ENCODE measurements at places on chromosomes 6 and 20. TPM values are rescaled to one million over a fixed set of nuclear protein-coding genes. Genes with fewer than 3 reads are reported as not detected.

- no peaks in the 10 kb centered on the region for H3K36me3 ChIP-seq
- no peak overlapping the region for H3K4me3 ChIP-seq
- H3K4me1 ChIP-seq, result peaks cover 13% of the 10 kb centered on the region
- no peaks in the 10 kb centered on the region for H3K27me3 ChIP-seq
- no peak for DNase-seq
- no peak overlapping the region for H3K27ac ChIP-seq
These were observed 12.1 kb downstream of the ACSS2 start for GRCh38 chr20:34888468-34888867.

- DNase-seq, result no peak
- H3K27me3 ChIP-seq, result no peaks in the 10 kb centered on the region
- H3K4me3 ChIP-seq, result no peak overlapping the region
These were observed 57.6 kb upstream of the IPCEF1 start for GRCh38 chr6:154414021-154414813.

WFDC11 gene
- total RNA-seq, result not detected

DNA sequence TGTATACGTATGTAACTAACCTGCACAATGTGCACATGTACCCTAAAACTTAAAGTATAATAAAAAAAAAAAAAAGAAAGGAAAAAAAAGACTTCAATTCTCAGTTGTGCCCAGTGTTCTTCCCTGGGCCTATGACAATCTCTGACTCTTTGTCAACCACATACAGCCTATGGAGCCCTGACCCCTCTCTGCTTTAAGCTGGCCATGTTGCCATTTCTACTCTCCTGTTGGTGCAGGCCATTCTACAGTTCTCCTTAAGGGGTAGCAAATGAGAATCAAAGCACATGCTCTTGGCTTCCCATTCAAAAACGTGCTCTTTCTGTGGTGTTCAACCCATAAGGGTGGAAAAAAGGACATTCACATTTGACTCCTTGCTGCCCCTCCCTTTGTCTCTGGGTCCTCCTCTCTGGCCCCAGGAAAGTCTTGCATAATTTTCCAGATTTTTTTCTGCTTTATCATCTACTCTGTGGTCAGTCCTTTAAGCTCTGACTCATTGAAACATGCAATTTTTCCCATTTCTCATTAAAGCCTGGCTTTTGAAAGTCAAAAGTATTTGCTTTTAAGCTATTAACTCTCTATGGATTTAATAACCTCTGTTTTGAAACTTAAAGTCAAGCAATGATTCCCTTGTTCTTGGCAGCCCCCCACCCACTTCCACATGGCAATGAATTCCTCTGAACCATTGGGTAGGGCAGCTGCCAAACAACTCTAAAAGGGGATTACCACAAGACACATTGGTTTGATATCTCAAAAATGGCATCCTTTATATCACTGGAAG lies 208.6 kb upstream of the MCHR2 start:
- no peaks in the 10 kb centered on the region for H3K4me1 ChIP-seq
- H3K36me3 ChIP-seq, result no peaks in the 10 kb centered on the region
- H3K27ac ChIP-seq, result no peak overlapping the region
- no peaks in the 10 kb centered on the region for H3K27me3 ChIP-seq

EPHA7 gene
- total RNA-seq, result not detected

- H3K27me3 ChIP-seq, result no peaks in the 10 kb centered on the region
- H3K36me3 ChIP-seq, result no peaks in the 10 kb centered on the region
- no peak for DNase-seq
- no peak overlapping the region for H3K4me3 ChIP-seq
These were observed 62.6 kb upstream of the FAM83B start for GRCh38 chr6:54784011-54784410.

- H3K4me3 ChIP-seq, result no peak overlapping the region
- H3K27me3 ChIP-seq, result no peaks in the 10 kb centered on the region
- DNase-seq, result no peak
- peak overlapping the region; percentile 2 for H3K27ac ChIP-seq
- no peaks in the 10 kb centered on the region for H3K36me3 ChIP-seq
These were observed 326.5 kb upstream of the RUNX2 start for GRCh38 chr6:45001663-45002062.

DNA sequence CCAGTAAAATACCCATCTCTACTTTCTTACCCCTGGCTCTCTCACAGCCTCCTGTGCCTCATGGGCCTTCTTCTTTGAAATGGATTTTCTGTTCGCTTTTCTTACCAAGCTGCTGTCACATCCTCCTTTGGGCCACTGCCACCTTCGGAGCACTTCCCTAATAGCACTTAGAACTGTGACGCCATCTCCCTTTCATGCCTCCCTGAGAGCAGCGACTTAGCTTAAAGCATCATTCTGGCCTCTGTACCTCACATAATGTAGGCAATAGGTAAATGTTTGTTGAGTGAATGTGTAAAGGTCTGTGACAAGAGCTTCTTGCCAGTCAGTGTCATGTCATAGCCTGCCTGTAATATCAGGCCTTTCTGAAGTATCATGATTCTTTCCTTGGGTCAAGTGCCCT lies 78.8 kb downstream of the ADGRG6 start:
- no peaks in the 10 kb centered on the region for H3K36me3 ChIP-seq
- H3K4me3 ChIP-seq, result no peak overlapping the region
- H3K4me1 ChIP-seq, result no peaks in the 10 kb centered on the region
- no peak overlapping the region for H3K27ac ChIP-seq
- no peaks in the 10 kb centered on the region for H3K27me3 ChIP-seq

DNA sequence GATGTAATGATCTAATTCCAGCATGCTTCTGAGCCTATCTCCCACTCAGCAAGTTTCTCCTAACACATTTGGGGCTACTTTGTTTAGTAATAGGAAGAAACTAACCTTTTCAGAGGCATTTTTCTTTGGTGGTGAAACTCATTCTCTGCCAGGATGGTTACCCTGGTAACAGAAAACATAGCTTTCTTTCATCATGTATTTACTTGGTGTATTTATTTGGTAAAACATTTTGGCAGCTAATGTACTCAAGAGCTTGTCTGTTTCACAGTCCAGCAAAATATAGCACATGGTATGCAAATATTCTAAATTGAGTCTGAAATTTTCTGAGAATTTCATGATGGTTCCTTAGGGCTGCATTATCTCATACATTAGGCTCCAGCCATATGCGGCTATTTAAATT lies 100.0 kb downstream of the SLC35B3 start:
- H3K27me3 ChIP-seq, result no peaks in the 10 kb centered on the region
- H3K4me1 ChIP-seq, result no peaks in the 10 kb centered on the region
- H3K4me3 ChIP-seq, result no peak overlapping the region
- no peak for DNase-seq
- no peak overlapping the region for H3K27ac ChIP-seq
- no peaks in the 10 kb centered on the region for H3K36me3 ChIP-seq

- H3K4me1 ChIP-seq, result no peaks in the 10 kb centered on the region
- no peak for DNase-seq
- H3K36me3 ChIP-seq, result no peaks in the 10 kb centered on the region
- no peak overlapping the region for H3K4me3 ChIP-seq
- peak overlapping the region; percentile 46 for H3K27ac ChIP-seq
- H3K27me3 ChIP-seq, result no peaks in the 10 kb centered on the region
These were observed 41.1 kb upstream of the FANCE start for GRCh38 chr6:35411066-35411465.

DNA sequence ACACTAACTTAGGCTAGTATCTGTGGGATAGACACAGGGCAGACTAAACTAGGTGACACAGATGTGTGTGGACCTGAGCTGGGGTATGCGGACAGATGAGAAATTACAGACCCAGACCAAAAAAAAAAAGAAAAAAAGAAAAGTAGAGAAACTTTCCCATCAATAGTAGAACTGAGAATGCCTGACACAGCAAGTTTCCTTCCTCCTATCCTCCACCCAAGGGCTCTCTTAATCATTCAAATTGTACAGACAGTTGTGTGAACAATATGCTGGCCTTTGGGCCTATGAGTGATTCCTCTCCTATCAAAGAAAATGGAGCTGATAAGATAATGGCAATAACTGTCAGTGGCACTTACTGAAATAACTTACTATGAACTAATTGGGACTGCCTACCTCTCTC lies 226.7 kb upstream of the PRDM1 start:
- no peak for DNase-seq
- no peaks in the 10 kb centered on the region for H3K36me3 ChIP-seq

SLC22A16 gene
- total RNA-seq, result not detected

DNA sequence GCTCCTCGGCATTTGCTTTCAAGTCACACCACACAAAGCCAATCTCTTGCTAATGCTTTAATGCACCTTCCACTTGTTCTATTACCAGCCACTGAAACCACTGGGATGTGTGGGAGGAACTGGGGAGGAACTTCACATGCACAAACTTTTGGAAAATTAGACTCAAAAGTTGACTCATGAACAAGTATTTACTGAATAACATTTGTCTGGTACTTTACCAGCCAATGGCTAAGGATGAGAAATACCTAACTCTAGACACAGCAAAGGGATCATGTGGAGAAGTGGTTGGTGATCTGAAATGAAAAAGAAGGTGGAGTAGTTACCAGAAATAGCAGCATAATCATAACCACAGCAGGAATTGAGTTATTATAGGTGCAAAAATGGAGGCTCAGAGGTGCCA lies 554.0 kb upstream of the NOX3 start:
- H3K36me3 ChIP-seq, result no peaks in the 10 kb centered on the region
- H3K27ac ChIP-seq, result no peak overlapping the region
- DNase-seq, result no peak
- no peaks in the 10 kb centered on the region for H3K27me3 ChIP-seq
- peaks cover 5% of the 10 kb centered on the region for H3K4me1 ChIP-seq
- H3K4me3 ChIP-seq, result no peak overlapping the region

DNA sequence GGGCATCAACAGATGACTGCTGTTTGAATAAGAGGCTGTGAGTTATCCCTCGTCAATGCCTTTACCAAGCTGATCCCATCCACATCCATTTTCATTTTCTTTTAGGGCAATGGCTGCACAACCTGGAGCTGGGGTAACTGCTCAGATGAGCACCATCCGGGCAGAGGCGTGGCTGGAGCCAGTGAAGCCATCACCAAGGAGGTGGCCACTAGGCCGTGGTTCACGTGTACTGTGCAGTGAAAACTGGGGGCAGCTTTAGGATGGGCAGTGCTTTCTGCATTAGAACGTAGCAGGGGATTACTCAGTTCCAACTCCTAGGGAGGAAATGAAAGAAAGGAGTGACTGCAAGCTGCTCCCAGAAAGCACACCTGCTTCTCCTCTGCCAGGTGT lies 51.2 kb downstream of the RRBP1 start:
- DNase-seq, result no peak
- no peak overlapping the region for H3K4me3 ChIP-seq
- H3K4me1 ChIP-seq, result no peaks in the 10 kb centered on the region
- no peaks in the 10 kb centered on the region for H3K27me3 ChIP-seq
- H3K36me3 ChIP-seq, result no peaks in the 10 kb centered on the region
- no peak overlapping the region for H3K27ac ChIP-seq

GRCh38 chr6:139370283-139370998 lies 4.0 kb downstream of the CITED2 start:
- peak overlapping the region; percentile 82 for H3K27ac ChIP-seq
- no peaks in the 10 kb centered on the region for H3K27me3 ChIP-seq
- H3K36me3 ChIP-seq, result no peaks in the 10 kb centered on the region
- peaks cover 25% of the 10 kb centered on the region for H3K4me1 ChIP-seq

- H3K27ac ChIP-seq, result no peak overlapping the region
- DNase-seq, result no peak
- no peaks in the 10 kb centered on the region for H3K27me3 ChIP-seq
- H3K36me3 ChIP-seq, result no peaks in the 10 kb centered on the region
- no peaks in the 10 kb centered on the region for H3K4me1 ChIP-seq
- no peak overlapping the region for H3K4me3 ChIP-seq
These were observed 43.9 kb downstream of the FILIP1 start for GRCh38 chr6:75449630-75450206.

DNA sequence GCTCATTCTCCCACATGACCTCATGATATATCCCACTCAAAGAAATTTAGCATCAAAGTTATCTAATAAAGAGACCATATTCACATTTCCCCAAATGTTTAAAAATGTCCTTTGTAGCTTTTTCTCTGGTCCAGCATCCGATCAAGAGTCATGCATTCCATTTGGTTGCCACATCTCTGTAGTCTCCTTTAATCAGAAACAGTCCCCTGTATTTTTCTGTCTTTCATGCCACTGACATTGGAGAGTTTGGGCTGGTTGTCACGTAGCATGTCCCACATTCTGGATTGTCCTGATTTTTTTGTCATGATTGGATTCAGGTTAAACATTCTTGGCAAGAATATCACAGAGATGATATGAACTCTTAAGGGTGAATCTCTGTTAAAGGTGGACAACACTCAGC lies 55.7 kb downstream of the SNX5 start:
- H3K4me1 ChIP-seq, result no peaks in the 10 kb centered on the region
- no peak for DNase-seq
- no peak overlapping the region for H3K27ac ChIP-seq
- H3K4me3 ChIP-seq, result no peak overlapping the region

DNA sequence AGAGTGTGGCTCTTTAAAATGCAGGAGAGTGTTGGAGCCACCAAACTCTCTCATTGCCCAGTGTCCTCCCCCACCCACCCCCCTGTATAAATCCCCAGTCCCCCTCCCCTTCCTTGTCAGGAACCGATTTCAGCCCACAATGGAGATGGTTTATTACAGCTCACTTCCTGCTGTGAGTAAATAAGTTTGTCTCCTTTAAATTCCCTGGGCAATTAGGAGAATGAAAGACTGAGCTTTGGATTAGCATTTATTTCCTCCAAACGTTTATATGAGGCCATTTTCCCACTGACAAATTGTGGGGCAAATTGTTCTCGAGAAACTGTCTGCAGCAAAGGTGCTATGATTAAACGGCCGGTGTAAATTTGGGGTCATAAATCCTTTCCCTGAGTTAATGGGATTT lies 128.8 kb downstream of the DHX35 start:
- DNase-seq, result no peak
- no peak overlapping the region for H3K27ac ChIP-seq
- no peaks in the 10 kb centered on the region for H3K4me1 ChIP-seq
- H3K27me3 ChIP-seq, result no peaks in the 10 kb centered on the region
- H3K36me3 ChIP-seq, result no peaks in the 10 kb centered on the region
- H3K4me3 ChIP-seq, result no peak overlapping the region

- DNase-seq, result no peak
- no peak overlapping the region for H3K27ac ChIP-seq
- no peak overlapping the region for H3K4me3 ChIP-seq
- no peaks in the 10 kb centered on the region for H3K4me1 ChIP-seq
- H3K36me3 ChIP-seq, result no peaks in the 10 kb centered on the region
These were observed 41.7 kb upstream of the RGS17 start for GRCh38 chr6:153172815-153173214.

- H3K4me3 ChIP-seq, result no peak overlapping the region
- peaks cover 2% of the 10 kb centered on the region for H3K4me1 ChIP-seq
- no peak for DNase-seq
- H3K27ac ChIP-seq, result no peak overlapping the region
These were observed 4.4 kb upstream of the CCDC28A start for GRCh38 chr6:138769102-138769676.

- no peaks in the 10 kb centered on the region for H3K27me3 ChIP-seq
- no peaks in the 10 kb centered on the region for H3K36me3 ChIP-seq
- H3K4me3 ChIP-seq, result no peak overlapping the region
These were observed 82.7 kb downstream of the SH3BGRL2 start for GRCh38 chr6:79713701-79714322.

GCNT2 gene
- total RNA-seq, result 3.8 TPM

MEP1A gene
- not detected for total RNA-seq

DNA sequence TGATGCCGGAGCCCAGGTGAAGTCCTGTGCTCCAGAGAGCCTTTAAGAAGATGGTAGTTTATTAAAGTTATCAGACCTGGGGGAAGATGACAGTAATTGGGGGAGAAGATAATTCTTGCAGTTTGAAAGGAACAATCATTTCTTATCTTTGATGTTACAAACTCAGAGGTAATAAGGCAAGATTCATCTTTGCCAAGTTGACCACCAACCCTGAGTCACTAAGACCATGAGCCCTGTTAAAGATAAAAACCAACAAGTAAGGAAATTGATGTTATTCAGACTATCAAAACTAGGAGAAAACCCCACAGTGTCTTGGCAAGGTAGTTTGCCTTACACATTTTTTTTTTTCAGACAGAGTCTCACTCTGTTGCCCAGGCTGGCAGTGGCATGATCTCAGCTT lies 73.1 kb downstream of the MKKS start:
- no peak overlapping the region for H3K4me3 ChIP-seq
- no peaks in the 10 kb centered on the region for H3K36me3 ChIP-seq
- H3K27ac ChIP-seq, result no peak overlapping the region
- no peak for DNase-seq

Data from naive thymus-derived CD4-positive, alpha-beta T cell (primary cell).